Smooth muscle cell of trachea (primary cell): ENCODE measurements at places on chromosomes 13 and 19. TPM values are rescaled to one million over a fixed set of nuclear protein-coding genes. Genes with fewer than 3 reads are reported as not detected.

CLPTM1 gene
- total RNA-seq: 42.9 and 94.9 TPM in 2 replicates

ARHGEF1 gene
- total RNA-seq: 37.5 and 39.9 TPM in 2 replicates

KMT2B gene
- 9.8 and 10.9 TPM in 2 replicates for total RNA-seq

SRRM5 gene
- total RNA-seq: 0.17 TPM in 1 of 2 replicates, not detected in the other

CACNG6 gene
- 0.33 TPM in 1 of 2 replicates, not detected in the other for total RNA-seq

CEACAM8 gene
- total RNA-seq: not detected in 2 replicates

ZNF177 gene
- total RNA-seq: 1.3 and 1.9 TPM in 2 replicates

KATNAL1 gene
- 23.7 and 34.2 TPM in 2 replicates for total RNA-seq

ZNF626 gene
- total RNA-seq: 13.7 and 14.7 TPM in 2 replicates
